Activated CD8-positive, alpha-beta memory T cell treated with anti-CD3 and anti-CD28 coated beads for 1 hour (primary cell): ENCODE measurements at places on chromosomes 5 and 9.

GRCh38 chr9:79346350-79347020 is 225.3 kb upstream of the TLE4 start:
- no peak for DNase-seq

DNA sequence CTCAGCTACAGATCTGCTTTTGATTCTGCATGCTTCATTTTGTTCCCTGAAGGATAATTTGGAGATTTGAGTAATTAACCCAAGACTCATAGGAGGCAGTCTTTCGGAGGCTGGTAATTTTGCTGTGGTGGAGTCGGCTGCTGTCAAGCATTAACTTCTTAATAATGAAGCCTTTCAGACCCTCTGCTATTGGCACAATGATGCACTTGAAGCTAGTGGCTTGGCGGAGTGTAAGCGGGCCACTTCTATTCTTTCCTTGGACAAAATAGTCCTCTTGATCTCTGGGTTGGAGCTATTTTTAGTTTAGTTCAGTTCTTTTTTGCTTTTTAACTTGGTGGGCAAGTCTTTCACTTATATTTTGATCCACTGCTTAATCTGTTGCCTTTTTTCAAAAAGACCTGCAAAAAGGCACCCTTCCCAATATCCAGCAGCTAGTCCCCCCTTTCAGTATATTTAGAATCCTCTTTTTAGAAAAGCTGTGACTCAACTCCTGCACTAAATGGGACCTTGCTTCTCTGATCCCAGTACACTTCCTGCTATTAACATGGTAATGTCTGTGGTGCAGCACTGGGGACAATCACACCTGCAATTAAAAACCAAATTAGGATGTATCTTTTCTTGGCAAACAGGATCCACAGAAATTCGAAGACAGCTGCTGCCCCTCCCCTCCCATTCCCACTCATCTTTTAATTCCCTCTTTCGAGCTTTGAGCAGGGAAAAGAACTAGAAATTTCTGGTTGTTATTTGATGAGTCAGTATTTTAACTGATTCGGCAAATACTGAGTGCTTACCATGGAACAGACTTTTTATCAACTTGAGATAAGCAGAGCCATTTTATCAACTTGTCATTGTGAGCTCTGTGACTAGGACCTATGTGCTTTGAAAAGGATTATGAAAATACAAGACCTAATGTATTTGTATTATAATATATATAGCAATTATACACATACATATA is 169.4 kb upstream of the ANKRD55 start:
- no peak for DNase-seq

DNA sequence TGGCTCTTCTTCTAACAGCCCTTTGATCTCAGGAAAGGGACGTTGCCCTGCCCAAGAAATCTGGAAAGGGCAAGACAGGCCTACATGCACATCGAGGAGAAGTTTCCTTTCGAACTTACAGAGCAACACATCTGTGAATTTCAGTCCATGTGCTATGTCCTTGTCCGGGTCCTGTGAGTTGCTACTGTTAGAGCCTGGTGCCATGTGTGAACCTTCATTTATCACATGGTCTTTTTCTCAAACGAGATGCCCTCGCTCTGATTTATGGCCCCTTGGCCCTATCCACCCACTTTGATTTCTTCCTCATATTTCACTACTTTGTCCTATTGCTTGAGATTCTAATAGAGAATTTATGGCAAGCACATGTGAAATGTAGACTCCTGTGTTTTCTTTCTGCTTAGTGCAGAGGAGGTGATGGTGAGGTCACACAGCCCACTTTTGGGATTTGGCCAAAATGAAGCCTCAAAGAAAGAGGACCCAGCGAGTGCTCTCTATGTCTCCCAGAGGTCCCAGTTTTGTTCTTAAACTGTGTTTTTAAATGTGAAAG is 153.1 kb downstream of the SNCAIP start:
- no peak for DNase-seq

DNA sequence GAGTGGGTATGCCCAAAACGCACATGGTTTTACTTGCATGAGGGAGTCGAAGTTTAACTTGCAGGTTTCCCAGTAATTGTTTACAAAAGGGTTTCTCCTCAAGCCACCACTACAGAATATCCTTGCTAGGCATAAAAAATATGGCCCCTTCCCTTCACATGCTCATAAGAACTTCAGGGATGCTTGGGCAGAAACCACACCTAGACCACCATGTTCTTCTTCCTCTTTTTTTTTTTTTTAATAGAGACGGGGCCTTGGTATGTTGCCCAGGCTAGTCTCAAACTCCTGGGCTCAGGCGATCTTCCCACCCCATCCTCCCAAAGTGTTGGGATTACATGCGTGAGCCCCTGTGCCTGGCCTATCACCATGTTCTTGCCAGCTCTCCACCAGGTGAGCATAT is 18.6 kb upstream of the PLIN2 start:
- no peak for DNase-seq

DNA sequence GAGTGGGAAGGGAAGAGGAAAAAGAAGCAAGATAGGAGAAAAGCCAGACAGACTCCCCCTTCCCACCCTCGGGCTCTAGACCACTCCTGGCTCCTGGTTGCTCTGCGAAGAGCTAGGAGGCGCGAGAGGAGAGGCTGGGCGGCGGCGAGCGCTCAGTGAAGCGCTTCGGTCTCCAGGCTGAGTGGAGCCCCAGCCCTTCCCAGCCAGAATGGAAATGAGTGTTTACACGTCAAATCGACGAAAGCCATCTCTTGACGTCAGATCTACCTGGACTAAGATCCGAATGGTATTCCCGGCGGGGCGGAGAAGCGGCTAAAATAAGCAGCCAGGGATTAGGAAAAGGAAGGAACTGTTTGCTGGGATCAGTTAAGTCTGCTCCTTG is at the start of gene PCSK1:
Gene PCSK1, minus strand, starts transcription at position 183 of the 382 bp plus-strand sequence. CDS start 206 bp downstream, outside the sequence.
- DNase-seq, result no peak

GRCh38 chr5:148733601-148734438 is 79.5 kb upstream of the HTR4 start:
- DNase-seq, result peak; percentile 38
